Lower leg skin (tissue), 4 donors: ENCODE measurements at places on chromosomes 5 and 9.

DNA sequence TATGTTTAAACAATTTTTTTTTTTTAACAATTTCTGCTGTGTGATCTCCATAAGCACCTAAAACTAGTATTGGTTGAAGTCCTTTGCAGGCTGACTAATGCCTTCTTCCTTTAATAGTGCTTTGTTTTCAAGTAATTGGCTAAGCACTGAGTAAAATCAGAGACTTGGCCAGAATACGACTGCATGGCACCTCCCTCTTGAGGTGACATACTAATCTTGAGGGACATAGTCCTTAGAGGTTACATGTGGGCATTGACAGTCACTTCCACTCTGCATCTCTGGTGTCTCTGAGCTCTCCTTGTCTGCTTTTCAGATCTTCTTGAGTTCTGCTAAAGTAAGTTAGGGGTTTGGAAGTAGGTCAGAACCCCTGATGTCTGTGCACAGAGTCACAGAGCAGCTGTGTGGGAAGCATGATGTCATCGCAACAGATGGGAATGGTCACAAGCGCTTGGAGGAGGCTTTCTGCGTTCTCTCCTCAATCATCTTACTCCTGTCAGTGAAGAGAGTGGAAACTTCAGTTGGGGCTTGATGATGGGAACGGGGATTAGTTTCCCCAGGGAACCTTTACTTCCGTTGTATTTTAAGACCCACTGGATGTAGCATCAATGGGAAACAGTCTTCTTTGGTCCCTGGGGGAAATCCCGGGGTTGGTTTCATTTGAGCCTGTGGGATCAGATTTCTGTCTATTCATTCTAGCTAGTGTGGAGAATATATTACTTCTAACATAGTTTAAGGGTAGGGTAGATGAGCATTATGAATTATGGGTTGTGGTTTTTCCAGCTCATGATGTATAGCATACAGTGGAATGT is 136.9 kb downstream of the ARHGAP26 start:
- no peak for DNase-seq

GRCh38 chr5:132099076-132099748 is 25.6 kb downstream of the CSF2 start:
- DNase-seq, result no peak

DNA sequence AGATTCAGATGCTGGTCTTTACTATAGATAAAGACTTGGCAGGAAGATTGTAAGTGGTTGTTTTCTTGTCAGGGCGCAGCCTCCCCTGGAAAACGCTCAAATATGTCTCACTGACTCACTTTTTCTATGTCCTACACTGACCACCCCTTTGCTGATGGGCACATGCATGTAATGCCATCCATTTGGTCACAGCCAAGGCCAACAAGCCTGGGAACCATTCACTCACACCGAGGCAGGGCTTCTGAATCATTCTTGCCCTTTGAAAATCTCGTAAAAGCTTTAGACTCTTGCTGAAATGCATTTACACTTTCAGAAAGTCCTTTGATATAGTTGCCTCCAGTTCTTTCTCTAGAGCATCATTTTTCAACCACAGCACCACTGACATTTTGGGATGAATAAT is 249.4 kb downstream of the ACTL7B start:
- no peak for DNase-seq

DNA sequence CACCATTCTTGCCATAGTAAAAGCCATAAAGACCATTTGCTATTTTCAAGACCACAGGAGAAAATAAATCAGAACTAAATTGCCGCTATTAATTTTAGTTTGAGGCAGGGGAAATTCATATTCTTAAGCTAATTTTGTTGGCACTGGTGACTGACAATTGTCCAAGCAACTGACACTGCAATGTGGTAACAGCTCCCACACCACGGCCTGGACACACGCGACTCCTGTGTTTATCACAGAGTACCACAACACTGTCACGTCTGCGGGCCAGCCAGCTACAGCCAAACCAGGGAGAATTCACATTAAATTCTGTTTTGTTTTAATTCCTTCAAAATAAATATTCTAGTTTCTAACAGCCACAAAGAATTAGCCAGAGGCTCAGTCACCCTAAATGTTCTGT is 481.9 kb downstream of the CTNND2 start:
- no peak for DNase-seq

- no peak for DNase-seq
Observed at GRCh38 chr9:4068449-4068848, 231.4 kb downstream of the GLIS3 start.

- DNase-seq, result no peak
Observed at GRCh38 chr9:132609829-132610228, 27.4 kb downstream of the BARHL1 start.

DNA sequence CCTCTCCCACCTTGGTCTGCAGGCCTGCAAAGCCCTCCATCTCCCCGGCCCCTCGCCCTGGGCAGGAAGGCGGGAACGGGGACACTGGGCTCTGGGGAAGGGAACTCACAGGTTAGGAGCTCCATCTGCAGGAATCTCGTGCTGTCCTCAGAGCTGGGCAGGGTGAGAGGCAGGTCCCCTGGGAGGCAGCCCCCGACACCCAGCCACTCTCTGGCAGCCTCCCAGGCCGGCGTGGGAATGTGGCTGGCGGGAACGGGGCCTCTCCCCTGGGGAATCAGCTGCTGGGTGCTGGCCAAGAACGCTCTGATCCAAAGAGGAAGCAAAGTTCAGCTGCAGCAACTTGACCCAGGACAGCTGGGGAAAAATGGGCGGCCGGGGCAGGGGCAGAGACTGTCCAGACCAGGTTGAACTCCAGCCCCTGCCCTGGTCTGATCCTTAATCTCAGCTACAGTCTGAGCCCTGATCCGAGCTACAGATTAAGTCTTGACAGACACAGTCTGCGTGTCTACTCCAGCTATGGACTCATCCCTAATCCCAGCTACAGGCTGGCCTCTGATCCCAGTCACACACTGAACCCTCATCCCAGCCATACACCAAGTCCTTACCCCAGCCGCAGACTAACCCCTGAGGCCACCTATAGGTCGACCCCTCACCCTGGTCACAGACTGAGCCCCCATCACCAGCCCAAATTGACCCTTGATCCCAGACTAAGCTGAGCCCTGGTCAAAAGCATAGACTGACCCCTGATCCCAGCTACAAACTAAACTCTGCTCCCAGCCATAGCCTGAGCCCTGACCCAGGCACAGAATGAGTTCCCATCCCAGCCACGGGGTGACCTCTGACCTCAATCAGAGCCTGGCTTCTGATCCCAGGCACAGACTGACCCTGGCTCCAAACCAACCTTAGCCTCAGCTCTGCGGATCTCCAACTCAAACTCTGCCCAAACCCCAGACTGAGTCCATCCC is 37.3 kb upstream of the EGFL7 start:
- DNase-seq, result peak; percentile 95

DNA sequence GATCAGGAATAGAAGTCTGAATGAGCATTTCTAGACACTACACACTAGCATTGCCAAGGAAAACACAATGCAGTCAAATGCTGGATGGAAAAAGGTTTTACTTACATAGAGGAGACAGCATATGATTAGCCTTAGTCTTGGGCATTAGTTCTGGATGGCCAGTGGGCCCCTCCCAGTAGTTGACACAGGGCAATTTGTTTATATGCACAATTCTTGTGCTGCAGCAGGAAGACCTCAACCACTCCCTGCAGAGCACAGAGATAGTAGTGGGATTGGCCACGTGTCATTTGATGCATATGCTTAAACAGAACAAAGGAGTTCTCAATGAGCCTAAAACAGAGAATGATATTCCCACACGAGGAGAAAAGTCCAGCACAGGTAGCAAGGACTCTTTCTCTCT is 1496.2 kb upstream of the CDH6 start:
- DNase-seq, result no peak

- DNase-seq, result no peak
Observed at GRCh38 chr9:81373294-81373693, 316.1 kb downstream of the TLE1 start.

DNA sequence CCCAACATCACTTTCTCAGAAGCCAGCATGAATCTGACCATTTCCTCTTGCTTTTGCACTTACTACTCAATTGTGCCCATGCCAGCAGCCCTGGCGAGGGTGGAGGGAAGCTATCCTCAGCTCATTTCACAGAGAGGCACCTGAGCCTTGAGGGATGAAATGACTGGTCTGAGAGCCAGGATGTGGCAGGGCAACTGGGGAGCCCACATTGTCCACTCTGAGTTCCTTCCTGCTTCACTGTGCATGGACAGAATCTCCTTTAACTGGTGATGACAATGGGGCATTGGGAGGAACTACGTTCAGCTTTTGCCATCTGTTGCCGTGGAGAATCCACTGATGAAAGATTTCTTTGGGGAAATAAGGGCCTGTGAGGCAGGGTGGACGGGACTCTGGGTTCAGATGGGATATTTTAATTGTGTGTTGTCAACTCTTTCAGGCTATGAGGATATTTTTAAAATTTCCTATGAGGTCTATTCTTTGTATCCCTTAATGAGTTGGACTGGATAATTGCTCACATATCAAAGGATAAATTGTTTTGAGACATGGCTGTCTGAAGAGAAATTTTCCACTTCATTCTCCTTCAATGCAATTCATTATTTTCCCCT is 78.3 kb downstream of the TNC start:
- DNase-seq, result no peak

GRCh38 chr5:179171251-179171815 is 111.2 kb downstream of the ZNF354C start:
- DNase-seq, result no peak

- no peak for DNase-seq
Observed at GRCh38 chr5:108636135-108636853, 111.4 kb upstream of the FER start.

GRCh38 chr9:18422296-18423036 is 51.5 kb upstream of the ADAMTSL1 start:
- DNase-seq, result no peak

GRCh38 chr5:91937121-91937520 is 554.0 kb upstream of the ARRDC3 start:
- no peak for DNase-seq

DNA sequence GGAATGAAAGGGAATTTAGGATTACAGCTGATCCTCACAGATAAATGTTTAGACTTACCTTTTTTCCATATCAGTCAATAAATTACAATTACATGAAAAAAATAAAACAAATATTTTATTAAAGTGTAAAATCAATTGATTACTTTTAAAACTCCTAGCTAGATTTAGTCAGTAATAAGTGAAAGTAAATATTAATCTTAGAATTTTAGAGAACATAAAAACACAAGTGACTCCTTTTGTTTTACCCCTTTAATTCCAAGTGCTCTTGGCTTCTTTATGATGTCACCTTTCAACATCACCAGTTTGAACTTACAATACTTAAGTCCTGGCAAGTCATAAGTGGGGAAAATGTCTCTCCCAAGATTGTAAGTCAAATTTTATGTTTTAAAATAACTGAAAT is at the start of gene CYLC2:
Gene CYLC2, plus strand, starts transcription at position 301 of the 400 bp plus-strand sequence. Its CDS starts 48 bp downstream, at position 349.
- no peak for DNase-seq

DNA sequence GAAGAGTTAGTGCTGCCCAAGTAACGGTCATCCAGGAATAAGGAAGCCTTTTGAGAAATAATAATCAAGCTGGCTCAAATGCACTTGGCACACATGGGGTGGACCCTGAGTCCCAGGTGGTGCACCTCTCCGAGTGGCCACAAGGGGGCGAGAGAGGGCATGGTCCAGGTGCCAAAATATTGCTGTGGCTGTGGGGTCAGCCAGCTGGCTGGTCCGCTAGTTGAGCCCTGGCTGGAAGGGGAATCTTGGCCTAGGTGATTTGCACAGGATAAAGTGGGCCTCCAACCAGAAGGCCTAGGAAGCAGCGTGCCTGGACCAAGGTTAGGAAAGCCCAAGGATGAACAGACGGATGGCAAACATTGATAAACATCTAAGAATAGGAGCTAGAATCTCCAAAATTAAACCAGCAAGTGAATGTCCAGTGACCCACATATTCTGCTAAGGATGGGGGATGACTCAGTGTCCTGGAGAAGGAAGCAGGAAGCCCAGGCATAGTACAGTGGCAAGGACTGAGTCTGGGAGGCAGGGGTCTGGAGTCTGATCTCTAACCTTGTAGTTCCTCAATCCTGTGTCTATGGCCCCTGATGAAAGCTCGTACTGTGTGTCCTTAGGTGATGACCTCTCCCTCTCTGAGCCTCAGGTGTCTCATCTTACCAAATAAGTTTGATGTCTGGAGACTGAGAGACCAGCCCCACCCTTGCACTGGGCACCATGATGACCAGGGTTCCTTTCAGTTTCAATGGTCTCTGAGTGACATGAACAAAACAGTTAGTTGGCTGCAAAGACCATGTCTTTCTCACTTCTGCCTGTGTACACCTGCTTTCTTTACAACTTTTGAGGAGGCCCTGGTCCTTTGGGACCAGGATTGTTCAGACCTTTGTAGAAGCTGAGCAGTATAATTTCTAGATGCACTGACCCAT is 19.2 kb upstream of the SHB start:
- peak; percentile 96 for DNase-seq

DNA sequence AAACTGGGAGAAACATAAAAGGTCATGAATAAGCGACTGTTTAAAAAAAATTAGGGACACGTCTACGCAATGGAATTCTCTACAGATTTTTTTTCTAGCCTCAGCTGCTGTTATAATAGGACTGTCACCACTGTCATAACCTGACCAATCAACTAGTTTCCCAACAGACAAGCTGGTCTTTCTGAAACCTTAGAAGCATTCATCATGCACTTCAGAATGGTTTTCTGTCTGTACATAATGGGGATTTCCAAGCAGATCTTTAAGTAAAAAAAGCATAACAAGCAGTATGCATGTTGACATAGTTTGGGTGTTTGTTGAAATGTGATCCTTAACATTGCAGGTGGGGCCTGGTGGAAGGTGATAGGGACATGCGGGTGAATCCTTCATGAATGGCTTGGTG is 58.3 kb upstream of the SEMA6A start:
- DNase-seq, result no peak

GRCh38 chr5:115634343-115635132 is 8.7 kb upstream of the TMED7 start:
- peak; percentile 90 for DNase-seq

GRCh38 chr5:6701491-6701890 is 11.7 kb upstream of the TENT4A start:
- DNase-seq, result peak; percentile 62

- no peak for DNase-seq
Observed at GRCh38 chr9:90825586-90825985, 24.0 kb downstream of the SYK start.

DNA sequence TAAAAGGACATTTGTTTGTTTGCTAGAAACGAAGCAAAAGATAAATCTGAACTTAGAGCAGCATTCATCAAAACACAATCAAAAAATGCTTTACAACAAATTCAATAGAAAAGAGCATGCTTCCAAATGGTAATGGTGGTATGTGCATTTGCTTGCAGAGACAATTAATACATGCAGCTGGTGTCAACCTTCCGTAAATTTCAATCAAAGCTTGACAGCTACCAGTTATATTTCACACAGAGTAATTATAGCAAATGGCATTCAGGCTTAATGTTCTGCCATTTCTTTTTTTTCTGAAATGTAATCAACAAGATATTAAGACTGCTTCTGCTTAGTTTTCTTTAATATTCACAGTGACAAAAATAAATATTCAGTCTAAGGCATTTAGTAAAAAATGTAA is 90.6 kb downstream of the AUH start:
- DNase-seq, result no peak

DNA sequence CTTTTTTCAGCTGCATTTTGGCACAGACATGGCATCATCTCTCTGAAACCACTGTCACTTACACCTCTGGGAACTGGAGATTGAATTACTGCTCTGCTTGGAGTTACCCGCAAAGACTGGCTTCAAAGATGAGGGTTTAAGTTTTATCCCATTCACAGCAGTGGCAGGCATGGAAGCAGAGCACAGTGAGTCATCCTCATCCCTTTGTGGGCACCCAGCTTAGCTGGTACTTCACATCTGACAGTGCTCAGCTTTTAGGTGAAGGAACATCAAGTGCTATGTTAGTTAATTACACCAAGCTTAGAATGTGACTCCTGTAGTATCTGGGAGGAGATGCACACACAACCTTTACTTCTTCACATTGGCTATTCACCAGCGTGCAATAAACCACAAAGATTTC is 24.8 kb upstream of the ALDH1A1 start:
- DNase-seq, result no peak
